Naive thymus-derived CD8-positive, alpha-beta T cell (primary cell): ENCODE measurements at places on chromosomes 5 and 9. TPM values are rescaled to one million over a fixed set of nuclear protein-coding genes. Genes with fewer than 3 reads are reported as not detected.
A peak's percentile ranks its signal among the peaks of the same experiment; 100 is the strongest.

Gene PTPN3
- not detected for polyA plus RNA-seq

Gene EDIL3
- polyA plus RNA-seq, result not detected

Gene C9orf72
- 6.4 TPM for polyA plus RNA-seq

Gene OR1N1
- polyA plus RNA-seq, result not detected

Gene UBAP1
- polyA plus RNA-seq, result 36.3 TPM

Gene KLHL3
- 2.7 TPM for polyA plus RNA-seq

Gene SHISAL2B
- polyA plus RNA-seq, result not detected

Gene ZFAND5
- polyA plus RNA-seq, result 47.2 TPM

Gene PRDM9
- polyA plus RNA-seq, result not detected

Gene ACTBL2
- not detected for polyA plus RNA-seq

Gene OTULINL
- polyA plus RNA-seq, result 36.2 TPM

Gene BASP1
- polyA plus RNA-seq, result 0.16 TPM

Gene CCDC192
- not detected for polyA plus RNA-seq

Gene CYSRT1
- not detected for polyA plus RNA-seq

Gene SLC46A2
- polyA plus RNA-seq, result not detected

Gene TOMM5
- polyA plus RNA-seq, result 145 TPM

Gene ZNF618
- polyA plus RNA-seq, result 1.1 TPM

- peaks cover 3% of the 10 kb centered on the region for H3K36me3 ChIP-seq
- H3K4me1 ChIP-seq, result peaks cover 34% of the 10 kb centered on the region
- H3K4me3 ChIP-seq, result no peak overlapping the region
- no peak overlapping the region for H3K27ac ChIP-seq
Observed at GRCh38 chr5:72314571-72315172, 5.4 kb downstream of the MRPS27 start.

DNA sequence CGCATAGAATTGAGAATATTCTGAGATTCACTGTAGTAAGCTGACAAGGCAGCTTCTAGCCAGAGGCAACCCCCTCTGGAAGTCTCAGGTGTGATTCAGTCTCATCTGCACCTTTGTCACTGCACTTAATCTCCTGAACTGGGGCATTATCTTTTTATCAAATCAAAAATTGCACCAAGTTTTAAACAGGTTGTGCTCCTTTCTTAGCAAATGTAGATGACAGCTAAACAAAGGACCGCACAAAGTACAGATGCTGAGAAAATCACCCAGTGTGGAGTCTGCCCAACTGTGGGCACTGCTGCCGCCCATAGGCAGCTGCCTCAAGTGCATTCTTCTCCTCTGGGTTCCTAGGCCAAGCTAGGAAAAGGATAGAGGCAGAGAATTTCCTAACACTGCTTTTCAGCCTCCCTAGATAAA, 51.1 kb downstream of the STARD4 start:
- peak overlapping the region; percentile 15 for H3K27ac ChIP-seq
- H3K36me3 ChIP-seq, result peaks cover 30% of the 10 kb centered on the region
- no peaks in the 10 kb centered on the region for H3K27me3 ChIP-seq
- H3K4me3 ChIP-seq, result no peak overlapping the region

DNA sequence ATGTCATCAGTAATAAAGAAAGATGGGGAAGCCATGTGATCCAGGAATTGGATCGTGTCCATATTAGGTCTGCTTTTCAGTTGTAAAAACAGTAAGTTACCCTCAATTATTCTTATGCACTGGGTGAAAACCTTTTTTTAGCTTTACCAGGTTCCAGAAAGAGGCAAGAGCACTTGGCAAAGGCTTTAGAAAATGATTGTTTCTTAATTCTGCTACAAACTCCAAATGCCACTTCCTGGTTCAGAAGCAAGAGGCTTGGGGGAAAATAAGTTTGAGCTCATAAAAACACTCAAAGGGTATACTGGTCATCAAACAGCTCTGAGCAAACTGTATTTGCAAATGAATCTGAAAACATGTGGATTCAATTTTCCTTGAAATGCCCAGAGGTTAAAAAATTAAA, 615.6 kb downstream of the EBF1 start:
- peaks cover 3% of the 10 kb centered on the region for H3K4me1 ChIP-seq
- H3K36me3 ChIP-seq, result peaks cover 1% of the 10 kb centered on the region
- no peak for DNase-seq
- no peak overlapping the region for H3K4me3 ChIP-seq

- no peaks in the 10 kb centered on the region for H3K36me3 ChIP-seq
- DNase-seq, result no peak
- H3K27me3 ChIP-seq, result no peaks in the 10 kb centered on the region
- no peak overlapping the region for H3K4me3 ChIP-seq
- H3K27ac ChIP-seq, result no peak overlapping the region
Observed at GRCh38 chr9:114465906-114466900, 39.1 kb downstream of the WHRN start.

DNA sequence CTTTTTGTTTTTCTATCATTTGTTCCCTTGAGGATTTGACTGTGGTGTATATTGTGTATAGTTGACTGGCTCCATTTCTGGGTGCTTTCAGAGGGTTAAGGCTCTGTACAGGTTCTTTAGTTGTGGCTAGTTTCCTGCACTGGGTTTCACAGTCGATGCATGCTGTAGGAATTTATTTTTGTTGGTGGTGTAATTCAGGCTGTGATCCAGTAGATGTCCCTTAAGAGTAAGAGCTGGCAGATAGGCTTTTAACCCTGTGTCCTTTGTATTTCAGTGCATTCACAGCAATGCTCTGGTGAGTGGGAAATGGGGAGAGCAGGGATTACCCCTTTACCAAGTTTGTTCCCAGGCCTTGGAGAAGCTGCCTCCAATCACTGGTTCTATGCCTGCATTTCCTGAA, 112.9 kb downstream of the SPATA31D1 start:
- no peaks in the 10 kb centered on the region for H3K36me3 ChIP-seq
- DNase-seq, result no peak
- H3K4me1 ChIP-seq, result no peaks in the 10 kb centered on the region
- H3K4me3 ChIP-seq, result no peak overlapping the region

- H3K4me3 ChIP-seq, result no peak overlapping the region
- no peaks in the 10 kb centered on the region for H3K36me3 ChIP-seq
- H3K4me1 ChIP-seq, result no peaks in the 10 kb centered on the region
Observed at GRCh38 chr5:128284236-128284635, 200.7 kb downstream of the SLC12A2 start.

- no peaks in the 10 kb centered on the region for H3K36me3 ChIP-seq
- H3K27me3 ChIP-seq, result no peaks in the 10 kb centered on the region
- H3K4me1 ChIP-seq, result peaks cover 10% of the 10 kb centered on the region
- DNase-seq, result no peak
Observed at GRCh38 chr9:5574097-5574496, 54.8 kb upstream of the RIC1 start.

DNA sequence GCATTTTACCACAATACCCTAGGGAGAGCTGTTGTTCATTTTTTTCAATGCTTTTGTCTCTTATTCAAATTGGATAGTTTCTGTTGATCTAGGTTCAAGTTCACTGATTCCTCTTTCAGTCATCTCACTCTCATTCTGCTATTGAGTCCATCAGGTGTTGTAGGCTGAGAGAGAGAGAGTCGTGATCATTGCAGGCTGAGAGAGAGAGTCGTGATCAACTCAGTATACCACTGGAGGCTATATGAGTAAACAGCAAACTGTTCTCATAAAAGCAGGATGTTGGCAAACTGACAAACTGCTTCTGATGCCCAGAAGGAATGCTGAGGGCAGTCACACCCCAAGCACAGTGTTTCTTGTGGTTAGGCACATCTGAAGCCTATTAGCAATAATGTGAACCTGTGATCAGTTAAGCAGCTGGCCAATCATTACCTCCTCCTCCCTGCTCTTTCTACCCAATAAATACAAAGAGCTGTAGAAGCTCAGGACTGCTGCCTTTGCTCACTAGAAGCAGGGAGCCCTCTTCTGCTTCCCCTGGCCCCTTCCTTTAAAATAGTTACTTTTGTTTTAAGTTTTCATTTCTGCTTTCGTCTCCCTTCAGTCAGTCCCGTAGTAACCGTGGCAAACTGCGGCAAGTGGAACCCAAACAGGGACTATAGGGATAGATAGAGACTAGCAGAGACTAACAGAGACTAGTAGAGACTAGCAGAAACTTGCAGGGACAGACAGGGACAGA, 476.1 kb upstream of the ACO1 start:
- H3K27me3 ChIP-seq, result no peaks in the 10 kb centered on the region
- no peak for DNase-seq
- no peak overlapping the region for H3K27ac ChIP-seq
- no peak overlapping the region for H3K4me3 ChIP-seq
- peaks cover 7% of the 10 kb centered on the region for H3K4me1 ChIP-seq

DNA sequence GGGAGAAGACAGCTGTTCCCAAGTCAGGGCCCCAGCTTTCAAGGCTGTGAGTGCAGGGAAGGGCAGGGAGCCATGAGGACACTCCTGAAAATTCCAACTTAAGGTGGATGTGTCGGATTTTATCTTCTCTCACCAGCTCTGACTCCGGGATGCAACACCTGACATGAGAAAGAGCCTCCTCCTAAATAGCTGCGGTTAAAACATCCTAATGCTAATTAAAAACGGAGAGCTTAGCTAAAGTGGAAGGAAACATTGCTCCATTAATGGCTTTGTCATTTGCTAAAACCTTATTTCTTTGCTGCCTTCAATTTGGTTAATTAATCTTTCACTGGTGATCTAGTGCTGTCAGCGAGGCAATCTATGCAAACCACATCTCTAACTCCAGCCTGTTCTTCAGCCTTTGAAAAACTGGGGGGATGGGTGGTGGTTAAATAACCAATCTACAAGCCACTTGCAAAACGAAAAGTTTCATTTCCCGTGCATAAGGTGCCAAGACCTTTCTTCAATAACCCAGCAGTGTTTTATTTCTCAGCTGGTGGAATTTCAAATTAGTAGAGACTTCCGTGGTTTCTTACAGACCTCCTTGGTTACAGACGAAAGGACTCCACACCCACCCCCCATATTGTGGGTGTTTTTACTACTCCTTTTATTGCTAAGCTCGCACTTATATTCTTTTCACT, 379.6 kb downstream of the MLLT3 start:
- H3K4me1 ChIP-seq, result peaks cover 68% of the 10 kb centered on the region
- peak overlapping the region; percentile 67 for H3K4me3 ChIP-seq
- no peaks in the 10 kb centered on the region for H3K36me3 ChIP-seq
- peak; percentile 44 for DNase-seq

- H3K4me1 ChIP-seq, result peaks cover 22% of the 10 kb centered on the region
- H3K27me3 ChIP-seq, result peaks cover 14% of the 10 kb centered on the region
- H3K36me3 ChIP-seq, result no peaks in the 10 kb centered on the region
- H3K27ac ChIP-seq, result no peak overlapping the region
- no peak overlapping the region for H3K4me3 ChIP-seq
- DNase-seq, result no peak
Observed at GRCh38 chr9:89577363-89577762, 27.4 kb upstream of the GADD45G start.

DNA sequence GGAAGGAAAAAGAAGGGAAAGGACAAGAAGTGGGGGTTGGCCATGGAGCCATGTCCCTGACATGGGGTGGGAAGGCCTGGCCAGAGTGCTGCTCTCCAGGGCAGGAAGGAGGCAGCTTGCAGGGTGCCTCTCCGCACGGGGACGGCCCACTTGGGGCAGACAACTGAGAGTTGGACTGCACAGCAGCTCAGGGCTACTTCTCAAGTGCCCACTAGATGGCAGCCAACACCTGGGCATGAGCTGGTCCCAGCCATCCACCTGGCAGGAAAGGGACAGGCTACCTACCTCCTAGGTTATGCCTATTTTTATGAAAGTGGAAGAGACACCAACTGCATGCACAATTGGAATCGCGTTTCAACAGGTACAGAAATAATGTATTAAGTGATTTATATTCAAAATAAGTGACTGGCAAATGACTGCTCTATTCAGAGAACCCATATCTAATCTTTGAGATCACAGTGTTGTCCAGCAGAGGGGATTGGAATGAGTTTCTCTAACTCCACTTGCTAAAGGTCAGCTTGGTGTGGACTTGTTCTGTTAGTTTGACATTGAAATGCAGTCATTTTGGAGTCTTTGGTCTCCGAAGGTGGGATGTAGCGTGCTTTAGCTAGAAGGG, 113.4 kb downstream of the SYK start:
- DNase-seq, result peak; percentile 69
- no peaks in the 10 kb centered on the region for H3K36me3 ChIP-seq
- H3K27me3 ChIP-seq, result no peaks in the 10 kb centered on the region
- H3K27ac ChIP-seq, result no peak overlapping the region
- H3K4me1 ChIP-seq, result no peaks in the 10 kb centered on the region
- no peak overlapping the region for H3K4me3 ChIP-seq

- peaks cover 14% of the 10 kb centered on the region for H3K27me3 ChIP-seq
- peak; percentile 73 for DNase-seq
- peaks cover 28% of the 10 kb centered on the region for H3K4me1 ChIP-seq
- H3K4me3 ChIP-seq, result peak overlapping the region; percentile 95
- H3K36me3 ChIP-seq, result peaks cover 2% of the 10 kb centered on the region
Observed at GRCh38 chr5:113294311-113295110, 140.3 kb downstream of the TSSK1B start.

- DNase-seq, result no peak
- no peaks in the 10 kb centered on the region for H3K36me3 ChIP-seq
- H3K27ac ChIP-seq, result no peak overlapping the region
- no peaks in the 10 kb centered on the region for H3K27me3 ChIP-seq
Observed at GRCh38 chr5:65041296-65042158, 272.8 kb downstream of the CWC27 start.

- no peak for DNase-seq
- no peaks in the 10 kb centered on the region for H3K27me3 ChIP-seq
- H3K4me1 ChIP-seq, result peaks cover 10% of the 10 kb centered on the region
- H3K36me3 ChIP-seq, result peaks cover 47% of the 10 kb centered on the region
- H3K27ac ChIP-seq, result no peak overlapping the region
- H3K4me3 ChIP-seq, result no peak overlapping the region
Observed at GRCh38 chr9:112234779-112235178, 59.7 kb upstream of the SUSD1 start.

- no peak overlapping the region for H3K27ac ChIP-seq
- H3K27me3 ChIP-seq, result no peaks in the 10 kb centered on the region
- no peak overlapping the region for H3K4me3 ChIP-seq
Observed at GRCh38 chr5:163885117-163885516, 379.7 kb downstream of the MAT2B start.

- H3K27ac ChIP-seq, result no peak overlapping the region
- no peaks in the 10 kb centered on the region for H3K27me3 ChIP-seq
- no peaks in the 10 kb centered on the region for H3K36me3 ChIP-seq
- DNase-seq, result no peak
- H3K4me3 ChIP-seq, result no peak overlapping the region
Observed at GRCh38 chr5:168740811-168741213, 161.6 kb upstream of the PANK3 start.

DNA sequence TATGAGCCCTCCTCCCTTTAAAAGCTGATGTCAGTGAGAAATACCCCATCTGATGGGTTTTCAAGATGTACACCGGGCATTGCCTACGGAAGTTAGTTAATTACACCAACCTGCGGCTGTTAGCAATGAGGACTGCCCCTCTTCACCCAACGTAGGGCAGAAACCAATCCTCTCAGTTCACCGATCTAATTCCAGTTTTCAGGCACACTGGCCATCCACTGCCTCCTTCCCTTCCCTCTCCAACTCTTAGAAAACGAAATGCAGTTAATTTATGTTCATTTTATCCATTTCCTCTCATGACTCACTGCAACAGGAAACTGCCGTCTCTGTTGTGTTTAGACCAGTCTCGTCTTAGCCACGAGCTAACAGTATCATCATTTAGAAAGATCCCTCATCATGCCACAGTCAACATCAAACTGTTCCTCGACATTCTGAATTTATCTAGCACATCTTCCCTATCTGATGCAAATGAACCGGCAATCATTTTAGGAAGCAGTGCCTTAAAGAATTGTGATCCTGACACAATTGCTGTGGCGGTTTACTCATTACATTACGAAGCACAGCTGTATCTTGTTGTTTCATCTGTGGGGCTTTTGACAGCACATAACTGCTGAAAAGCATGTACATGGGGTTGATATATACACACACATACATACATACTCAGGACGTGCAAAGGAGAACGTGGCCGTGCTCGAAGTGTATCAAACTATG, 168.6 kb downstream of the EFNA5 start:
- no peak for DNase-seq
- peaks cover 6% of the 10 kb centered on the region for H3K4me1 ChIP-seq
- H3K4me3 ChIP-seq, result no peak overlapping the region
- H3K27me3 ChIP-seq, result peaks cover 2% of the 10 kb centered on the region
- no peak overlapping the region for H3K27ac ChIP-seq
- H3K36me3 ChIP-seq, result no peaks in the 10 kb centered on the region
